Pericardium fibroblast (primary cell): ENCODE measurements at places on chromosomes 2 and 18. TPM values are rescaled to one million over a fixed set of nuclear protein-coding genes. Genes with fewer than 3 reads are reported as not detected.

PLCD4 gene
- total RNA-seq = 0.94 and 2.7 TPM in 2 replicates

LMAN2L gene
- 13.0 and 19.4 TPM in 2 replicates for total RNA-seq

DPP4 gene
- total RNA-seq = 45.6 and 96.3 TPM in 2 replicates

UPP2 gene
- total RNA-seq = not detected in 2 replicates

GALNT13 gene
- total RNA-seq = 0.09 and 0.12 TPM in 2 replicates

LAPTM4A gene
- total RNA-seq = 252 and 282 TPM in 2 replicates

RUFY4 gene
- total RNA-seq = not detected in 2 replicates
